ENCODE measurements at places on chromosomes 5 and 9.
A peak's percentile ranks its signal among the peaks of the same experiment; 100 is the strongest.

GRCh38 chr5:109743770-109744212 is 54.1 kb downstream of the MAN2A1 start:
- no peak for DNase-seq

DNA sequence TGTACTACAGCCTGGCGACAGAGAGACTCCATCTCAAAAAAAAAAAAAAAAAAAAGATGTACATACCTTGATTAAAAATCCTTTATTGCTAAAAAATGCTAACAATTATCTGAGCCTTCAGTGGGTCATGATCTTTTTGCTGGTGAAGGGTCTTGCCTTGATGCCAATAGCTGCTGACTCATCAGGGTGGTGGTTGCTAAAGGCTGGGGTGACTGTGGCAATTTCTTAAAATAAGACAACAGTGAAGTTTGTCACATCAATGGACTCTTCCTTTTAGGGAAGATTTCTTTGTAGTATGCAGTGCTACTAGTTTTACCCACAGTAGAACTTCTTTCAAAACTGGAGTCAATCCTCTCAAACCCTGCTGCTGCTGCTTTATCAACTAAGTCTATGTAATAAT is 33.9 kb upstream of the OTULINL start:
- DNase-seq, result no peak

DNA sequence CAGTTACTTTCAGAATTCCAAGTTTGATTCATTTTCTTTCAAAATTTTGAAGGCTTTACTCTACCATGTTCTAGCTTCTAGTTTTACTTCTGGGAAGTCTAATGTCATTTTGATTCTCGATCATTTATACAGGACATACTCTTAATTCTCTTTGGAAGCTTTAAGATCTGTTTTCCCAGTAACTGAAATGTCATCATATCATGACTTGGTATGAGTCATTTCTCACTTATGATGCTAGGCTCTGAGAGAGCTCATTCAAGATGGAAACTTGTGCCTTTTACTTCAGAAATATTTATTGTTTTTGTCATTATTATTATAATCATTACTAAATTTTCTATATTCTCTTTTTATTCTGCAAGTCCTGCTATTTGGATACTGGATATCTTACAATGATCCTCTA is 222.3 kb downstream of the PARP8 start:
- DNase-seq, result no peak

DNA sequence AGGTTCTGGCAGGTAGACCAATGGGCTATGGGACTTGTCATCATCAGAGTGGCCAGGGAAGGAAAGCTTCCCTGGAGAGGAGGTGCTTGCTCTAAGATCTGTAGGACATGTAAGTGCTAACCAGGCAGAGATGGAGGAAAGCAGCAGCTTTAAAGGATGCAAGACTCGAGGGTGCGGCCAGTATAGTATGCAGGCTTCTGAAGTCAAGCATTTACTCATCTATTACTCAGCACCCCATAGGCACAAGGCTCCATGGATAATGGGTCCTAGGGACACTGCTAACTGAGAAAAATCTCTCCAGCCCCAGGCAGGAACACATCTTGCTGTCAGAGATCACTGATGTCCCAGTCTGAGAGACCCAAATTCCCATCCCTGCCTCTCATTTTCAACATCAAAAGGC is 49.7 kb downstream of the WWC1 start:
- DNase-seq, result no peak

DNA sequence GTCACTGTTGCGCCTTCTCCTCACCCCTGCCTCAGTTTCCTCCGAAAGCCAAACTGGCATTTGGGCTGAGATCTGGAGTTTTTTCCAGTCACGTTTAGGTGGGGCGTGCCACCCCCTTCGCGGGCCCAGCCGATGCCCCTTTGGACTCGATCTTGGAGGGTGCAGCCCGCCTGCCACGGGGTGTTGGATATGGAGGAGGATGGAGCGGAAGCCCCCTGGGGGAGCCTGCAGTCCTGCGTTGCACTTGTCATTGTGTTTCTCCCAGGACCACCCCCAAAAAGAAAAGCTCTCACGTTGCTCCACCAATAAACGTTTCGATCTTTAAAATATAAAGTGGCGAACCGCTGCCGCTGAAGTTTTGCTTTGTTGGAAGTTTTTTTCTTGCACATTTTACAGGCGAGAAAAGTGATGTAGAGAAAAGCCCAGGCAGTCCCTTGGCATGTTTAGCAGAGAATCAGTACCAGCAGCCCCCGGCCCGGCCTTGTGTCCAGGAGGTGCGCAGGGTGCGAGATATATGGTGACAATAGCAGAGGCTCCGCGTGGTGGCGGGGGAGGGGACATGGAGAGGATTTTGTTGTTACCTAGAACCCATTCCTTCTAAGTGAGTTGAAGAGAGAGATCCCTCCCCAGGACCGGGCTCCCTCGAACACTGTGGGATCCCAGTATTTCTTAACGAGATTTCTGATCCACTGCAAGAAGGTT is 681 bp downstream of the F2R start:
- no peak for DNase-seq

GRCh38 chr5:79890930-79891249 is 100.2 kb downstream of the MTX3 start:
- no peak for DNase-seq

GRCh38 chr9:112382501-112383364 is 2.8 kb downstream of the HSDL2 start:
- DNase-seq, result no peak

DNA sequence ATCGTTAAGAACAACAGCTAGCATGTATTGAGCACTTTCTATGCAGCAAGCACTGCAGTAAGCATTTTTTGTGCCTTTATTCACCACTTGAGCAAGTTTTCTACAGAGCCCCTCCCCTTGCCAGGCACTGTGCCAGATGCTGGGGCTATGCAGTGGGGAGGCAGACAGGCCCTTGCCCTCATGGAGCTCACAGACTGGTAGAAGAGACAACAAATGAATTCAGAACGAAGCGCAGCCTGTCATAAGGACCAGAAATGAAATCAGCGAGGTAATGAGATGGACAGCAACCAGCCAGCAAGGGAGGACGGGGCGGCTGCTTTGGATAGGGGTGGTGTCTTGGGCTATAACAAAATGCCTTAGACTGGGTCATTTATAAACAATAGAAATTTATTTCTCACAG is 68.8 kb downstream of the C9orf50 start:
- DNase-seq, result no peak

- no peak for DNase-seq
Measured at GRCh38 chr9:82764061-82764668, 298.8 kb downstream of the RASEF start.

DNA sequence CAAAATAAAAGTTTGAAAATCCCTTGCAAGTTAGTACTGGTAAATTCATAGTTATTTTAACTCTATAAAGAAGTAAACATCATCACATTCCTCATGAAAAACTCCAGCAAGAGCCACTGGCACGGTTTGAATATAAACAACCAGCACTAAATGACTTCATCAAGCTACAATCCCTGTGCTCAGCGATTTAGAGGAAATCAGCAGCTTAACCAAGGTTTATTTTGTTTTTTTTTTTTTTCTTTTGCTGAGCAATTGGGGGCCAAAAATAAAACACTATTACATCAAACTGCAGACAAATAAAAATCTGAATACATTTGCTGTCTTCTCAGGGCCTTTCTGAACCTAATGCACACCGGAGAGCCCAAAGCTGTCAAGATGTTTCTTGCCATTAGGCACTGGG is 106.2 kb upstream of the SLC24A2 start:
- DNase-seq, result no peak

DNA sequence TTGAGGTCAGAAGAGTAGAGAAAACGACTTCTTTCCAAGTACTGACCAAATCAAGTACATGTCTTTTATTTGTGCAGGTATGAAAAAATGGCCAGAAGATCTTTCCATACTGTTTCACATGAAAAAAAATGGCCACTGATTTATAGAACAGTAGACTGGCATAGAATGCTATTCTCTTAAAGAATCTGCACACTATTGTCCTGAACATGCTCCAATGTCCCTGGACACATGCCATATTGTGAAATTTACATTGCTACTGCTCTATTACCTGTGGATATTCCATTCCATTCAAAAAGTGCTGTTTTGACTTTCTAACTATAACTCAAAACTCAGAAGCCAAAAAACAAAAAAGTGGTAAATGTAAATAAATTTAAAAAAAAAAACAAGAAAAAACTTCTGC is 60.6 kb downstream of the FBXL17 start:
- DNase-seq, result no peak

GRCh38 chr5:142390334-142390733 is 65.5 kb upstream of the SPRY4 start:
- no peak for DNase-seq

DNA sequence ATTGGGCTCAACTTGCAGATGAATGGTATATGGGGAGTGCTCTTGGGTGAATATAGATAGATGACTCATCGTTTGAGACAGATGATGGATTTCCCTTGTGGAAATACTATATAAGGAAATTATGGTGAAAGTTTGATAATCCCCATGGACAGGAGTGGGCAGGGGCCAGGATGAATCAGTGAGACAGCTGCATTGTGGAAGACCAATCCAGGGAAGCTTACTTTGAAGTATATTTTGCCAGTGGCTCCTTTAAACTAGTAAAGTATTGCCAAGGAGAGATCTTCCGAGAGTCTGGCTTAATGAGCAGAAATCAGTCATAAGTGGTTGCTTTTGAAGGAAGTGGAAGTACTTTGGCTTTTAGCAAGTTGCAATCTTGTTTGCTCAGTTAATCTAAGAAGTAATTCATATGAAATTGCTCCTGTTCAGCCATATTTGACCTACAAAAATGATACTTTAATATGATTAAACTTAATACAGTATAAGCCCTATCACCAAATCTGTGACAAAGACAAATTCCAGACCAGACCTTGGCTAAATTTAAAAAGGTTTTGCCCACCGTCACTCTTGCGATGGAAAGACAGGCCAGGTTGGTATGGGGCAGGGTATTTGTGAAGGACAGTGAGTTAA is 9.3 kb upstream of the TNC start:
- no peak for DNase-seq

GRCh38 chr5:43207601-43208000 is 15.6 kb downstream of the NIM1K start:
- DNase-seq, result no peak

DNA sequence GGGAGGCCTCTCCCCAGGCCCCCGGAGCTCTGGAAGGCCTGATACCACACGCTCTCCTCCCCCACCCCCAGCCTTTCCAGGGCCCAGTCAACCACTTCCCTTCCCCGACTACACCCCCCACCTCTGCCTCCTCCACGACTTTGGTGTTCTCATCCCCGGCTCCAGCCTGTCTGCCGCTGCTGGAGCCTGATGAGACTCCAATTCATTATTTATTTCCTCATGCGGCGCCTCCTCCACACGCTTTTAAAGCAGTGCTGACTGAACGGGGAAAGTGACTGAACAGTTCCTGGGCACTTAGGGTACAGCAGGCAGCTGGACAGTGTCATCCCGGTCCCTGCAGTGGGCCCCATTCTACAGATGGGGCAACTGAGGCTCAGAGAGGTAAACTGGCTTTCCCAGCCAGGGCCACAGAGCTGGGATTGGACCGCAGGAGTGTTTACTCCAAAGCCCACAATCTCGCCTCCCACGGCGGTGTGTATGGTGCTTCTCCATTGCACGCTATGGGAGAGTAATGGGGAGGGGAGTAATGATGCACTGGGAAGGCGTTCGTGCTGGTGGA is 15.9 kb upstream of the RPL26L1 start:
- no peak for DNase-seq

DNA sequence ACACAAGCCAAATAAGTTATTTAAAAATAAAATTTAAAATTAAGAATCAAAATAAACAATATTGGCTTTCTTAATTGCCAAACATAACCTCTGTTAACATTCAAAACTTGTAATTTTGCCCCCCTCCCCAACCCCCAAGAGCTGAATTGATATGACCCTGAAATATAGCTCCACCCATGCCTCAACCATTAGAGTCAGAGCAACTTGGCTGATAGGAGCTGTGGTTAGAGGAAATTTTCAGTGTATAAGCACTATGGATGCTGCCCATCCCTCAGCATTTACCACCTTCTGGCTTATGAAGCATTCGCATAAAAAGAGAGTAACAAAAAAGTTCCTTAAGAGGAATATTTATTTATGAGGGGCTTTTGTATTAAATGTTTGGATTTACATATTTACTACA is 6.1 kb downstream of the POC5 start:
- no peak for DNase-seq

GRCh38 chr9:132677976-132678375 is 7.7 kb downstream of the GTF3C4 start:
- DNase-seq, result no peak

GRCh38 chr5:129771058-129771838 is 23.4 kb downstream of the MINAR2 start:
- peak; percentile 40 for DNase-seq

DNA sequence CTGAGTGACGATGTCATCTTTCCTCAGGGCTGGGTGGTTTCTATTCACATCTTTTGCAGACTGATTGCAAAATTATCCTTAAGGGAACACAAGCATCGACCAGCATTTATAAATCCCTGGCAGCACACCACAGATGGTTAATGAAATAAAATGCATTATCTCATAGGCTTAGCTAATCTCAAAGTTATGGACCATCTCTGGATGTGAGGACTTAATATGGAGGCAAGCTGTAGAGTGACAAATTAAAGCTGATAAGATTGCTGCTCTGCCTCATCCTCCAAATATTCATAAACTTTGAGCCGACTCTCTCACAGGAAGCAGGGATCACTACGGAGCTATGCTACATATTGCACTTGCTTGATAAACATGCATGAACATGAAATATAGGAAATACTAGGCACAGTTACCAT is 663.2 kb upstream of the RGMB start:
- DNase-seq, result no peak

GRCh38 chr9:113311961-113312360 is 8.8 kb upstream of the RNF183 start:
- no peak for DNase-seq

DNA sequence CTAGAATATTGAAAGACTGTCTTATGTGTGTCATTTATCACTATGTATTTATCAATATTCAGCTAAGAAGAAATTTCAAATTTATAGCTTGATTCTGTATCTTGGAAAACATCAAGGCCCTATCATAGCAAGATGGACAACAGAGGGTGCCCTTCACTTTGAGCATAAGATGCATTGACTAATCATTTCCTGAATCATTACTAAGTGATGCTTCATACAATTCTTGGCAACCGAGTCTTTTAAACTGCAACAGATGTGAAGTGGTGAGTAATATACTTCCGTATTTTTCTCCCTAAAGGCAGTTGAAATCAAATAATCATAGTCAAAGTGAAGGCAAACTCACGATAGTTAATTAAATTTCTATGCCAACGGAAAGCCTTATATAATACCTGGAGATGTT is 318.6 kb upstream of the RGMB start:
- DNase-seq, result no peak

GRCh38 chr9:90974643-90975245 is 173.1 kb downstream of the SYK start:
- DNase-seq, result no peak

GRCh38 chr5:142233083-142234032 is 91.5 kb downstream of the SPRY4 start:
- no peak for DNase-seq

DNA sequence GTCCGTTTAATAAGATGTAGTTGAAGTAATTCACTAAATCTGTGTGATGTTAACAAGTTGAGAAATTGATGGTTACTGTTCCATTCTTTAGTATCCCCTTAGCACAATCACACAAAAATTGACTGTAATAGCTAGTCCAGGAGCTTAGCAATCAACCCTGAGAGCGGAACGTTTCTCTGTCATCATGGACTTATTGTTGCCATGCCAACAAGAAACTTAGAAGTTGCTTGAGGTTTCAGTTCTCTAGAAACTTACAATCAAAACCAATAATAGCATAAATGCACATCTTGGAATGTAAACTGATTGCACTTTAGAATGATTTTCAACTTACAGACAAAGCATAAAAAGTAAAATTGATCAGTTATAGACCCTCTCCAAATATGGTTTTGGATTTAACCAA is 125.4 kb upstream of the ANKH start:
- DNase-seq, result peak; percentile 28

GRCh38 chr5:38297830-38298608 is 39.7 kb downstream of the EGFLAM start:
- no peak for DNase-seq
